ENCODE measurements at places on chromosomes 11 and 22.

DNA sequence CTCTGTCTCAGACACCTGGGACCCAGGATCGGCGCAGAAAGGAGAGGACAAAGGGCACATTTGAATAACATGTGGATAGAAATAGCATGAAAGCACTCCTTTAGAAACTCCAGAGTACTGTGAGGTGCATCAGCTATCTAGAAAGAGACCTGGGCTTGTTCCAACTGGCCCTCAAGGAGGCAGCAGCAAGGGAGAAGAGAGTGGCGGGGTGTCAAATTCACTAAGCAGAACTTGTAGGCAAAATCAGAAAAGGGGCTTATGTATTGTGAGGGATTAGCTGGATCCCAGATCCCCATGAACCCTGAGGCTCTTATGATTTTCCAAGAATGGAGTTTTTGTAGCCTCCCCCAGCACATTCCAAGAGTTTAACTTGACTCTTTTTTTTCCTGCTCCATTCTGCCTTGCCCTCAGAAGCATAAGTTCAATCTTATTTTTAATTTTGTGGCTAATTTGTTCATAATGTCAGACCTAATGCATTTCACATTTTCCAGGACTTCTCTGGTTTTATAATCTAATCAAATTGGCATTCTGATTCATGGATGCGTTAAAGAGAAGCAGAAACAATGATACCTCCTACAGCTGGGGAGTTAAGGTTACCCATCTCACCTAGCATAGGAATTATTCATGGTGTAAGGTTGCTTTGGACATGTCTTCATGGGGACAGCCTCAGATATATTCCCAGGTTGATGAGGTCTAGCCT is 33.6 kb downstream of the USH1C start:
- DNase-seq = no peak

- DNase-seq = peak; percentile 34
Measured at GRCh38 chr11:125886997-125887372, 483 bp upstream of the HYLS1 start.

- no peak for DNase-seq
Measured at GRCh38 chr11:94924612-94925011, 48.7 kb downstream of the CWC15 start.

DNA sequence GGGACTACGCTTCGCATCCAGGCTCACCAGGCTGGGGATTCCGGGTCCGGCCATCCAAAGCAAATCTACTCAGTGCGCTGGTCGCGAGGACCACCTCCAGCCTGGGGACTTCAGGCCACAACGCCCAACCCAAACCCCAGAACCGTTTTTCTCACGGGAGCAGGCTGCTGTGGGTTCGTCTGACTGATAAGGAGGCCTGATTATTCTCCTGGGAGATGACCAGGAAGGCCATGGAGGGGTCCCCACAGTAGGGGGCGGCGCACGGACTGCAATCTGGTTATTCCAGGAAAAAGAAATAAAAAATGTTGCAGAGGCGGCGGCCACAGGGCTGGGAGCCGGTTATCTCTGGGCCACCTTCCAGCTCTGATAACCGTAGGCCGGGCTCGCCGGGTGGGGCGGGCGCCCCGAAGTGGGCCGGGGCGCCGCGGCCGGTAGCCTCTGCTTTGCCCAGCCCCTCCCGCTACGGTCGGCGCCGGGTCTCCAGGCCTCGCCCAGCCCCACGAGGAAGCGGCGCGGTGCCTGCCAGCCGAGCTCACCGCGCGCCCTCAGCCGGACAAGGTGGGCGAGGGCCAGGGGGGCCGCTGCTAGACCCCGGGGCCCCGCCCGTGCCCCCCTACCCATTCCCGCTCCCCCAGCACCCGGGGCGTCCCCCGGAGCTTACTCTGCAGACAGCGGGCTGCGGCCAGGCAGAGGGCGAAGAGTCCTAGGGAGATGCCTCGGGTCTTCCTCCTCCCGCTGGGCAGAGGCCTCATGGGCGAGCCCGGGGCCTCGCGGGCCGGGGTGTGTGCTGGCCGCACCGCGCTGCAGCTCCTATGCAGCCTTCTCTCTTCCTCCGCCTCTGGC is 446 bp downstream of the VSTM5 start:
- no peak for DNase-seq

GRCh38 chr11:117705866-117706265 is 91.2 kb downstream of the DSCAML1 start:
- no peak for DNase-seq

GRCh38 chr11:105273660-105274280 is 134.2 kb upstream of the CARD18 start:
- DNase-seq = no peak
